ENCODE measurements at places on chromosomes 6 and 20. TPM values are rescaled to one million over a fixed set of nuclear protein-coding genes. Genes with fewer than 3 reads are reported as not detected.

- no peak for DNase-seq
Observed at GRCh38 chr20:14127514-14128223, 132.4 kb downstream of the MACROD2 start.

DNA sequence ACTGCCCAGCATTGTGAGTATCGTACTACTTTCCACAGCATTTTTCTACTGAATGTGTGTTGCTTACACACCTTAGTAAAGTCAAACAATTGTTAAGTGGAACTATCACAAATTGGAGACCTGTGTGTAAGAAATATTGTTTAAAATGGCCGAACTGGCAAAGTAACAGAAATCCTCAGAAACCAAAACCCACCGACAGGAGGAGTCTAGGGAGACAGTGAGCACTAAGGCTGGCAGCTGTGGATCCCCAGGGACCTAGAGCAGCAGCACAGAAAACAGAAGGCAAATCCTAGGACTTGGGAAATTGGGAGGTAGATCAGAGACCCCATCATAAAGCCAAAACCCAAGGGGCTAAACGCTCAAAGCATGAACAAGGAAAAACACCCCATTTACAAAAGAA, 69.9 kb downstream of the SESN1 start:
- DNase-seq = no peak

GRCh38 chr6:130020073-130020906, 1.9 kb downstream of the L3MBTL3 start:
- no peak for DNase-seq

TSHZ2 gene
- 10.5 TPM for polyA plus RNA-seq

DNA sequence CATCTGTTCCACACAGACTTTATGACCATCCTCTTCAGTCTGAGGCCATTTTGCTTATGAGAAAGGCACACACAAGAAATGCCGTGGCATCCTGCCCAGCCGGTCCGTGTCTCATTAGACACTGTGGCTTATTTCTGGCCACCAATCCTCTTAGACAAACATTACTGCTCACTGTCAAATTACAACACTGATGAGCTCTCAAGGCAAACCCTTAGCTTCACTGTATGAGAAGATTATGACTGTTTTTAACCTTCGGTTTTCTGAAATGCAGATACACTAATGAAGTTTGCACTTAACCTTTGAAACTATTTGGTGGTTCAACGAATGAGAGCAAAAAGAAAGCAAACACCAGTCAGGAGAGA, 50.5 kb upstream of the DST start:
- no peak for DNase-seq

Measured in right renal cortex interstitium (tissue), 3 donors.